ENCODE measurements at places on chromosomes 2 and 18. TPM values are rescaled to one million over a fixed set of nuclear protein-coding genes. Genes with fewer than 3 reads are reported as not detected.

DNA sequence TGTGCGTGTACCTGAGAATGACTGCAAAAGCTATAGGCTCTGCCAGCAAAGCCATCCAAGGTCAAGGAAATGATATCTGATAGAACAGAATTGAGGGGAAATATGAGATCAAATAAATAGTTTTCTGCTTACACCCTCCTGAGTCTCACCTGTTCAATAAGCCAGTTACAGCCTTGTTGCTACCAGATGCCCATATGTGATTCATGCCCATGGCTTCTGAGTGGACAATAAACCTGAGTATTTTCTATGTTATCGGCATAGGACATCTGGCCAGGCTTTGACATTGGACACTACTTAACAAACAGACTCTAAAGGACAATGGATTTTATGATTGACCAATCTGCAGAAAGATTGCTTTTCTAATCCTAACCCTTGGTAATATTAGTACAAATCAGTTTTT lies 297.9 kb downstream of the LRATD1 start:
- no peaks in the 10 kb centered on the region for H3K4me1 ChIP-seq
- DNase-seq = no peak
- no peak overlapping the region for H3K27ac ChIP-seq

DNA sequence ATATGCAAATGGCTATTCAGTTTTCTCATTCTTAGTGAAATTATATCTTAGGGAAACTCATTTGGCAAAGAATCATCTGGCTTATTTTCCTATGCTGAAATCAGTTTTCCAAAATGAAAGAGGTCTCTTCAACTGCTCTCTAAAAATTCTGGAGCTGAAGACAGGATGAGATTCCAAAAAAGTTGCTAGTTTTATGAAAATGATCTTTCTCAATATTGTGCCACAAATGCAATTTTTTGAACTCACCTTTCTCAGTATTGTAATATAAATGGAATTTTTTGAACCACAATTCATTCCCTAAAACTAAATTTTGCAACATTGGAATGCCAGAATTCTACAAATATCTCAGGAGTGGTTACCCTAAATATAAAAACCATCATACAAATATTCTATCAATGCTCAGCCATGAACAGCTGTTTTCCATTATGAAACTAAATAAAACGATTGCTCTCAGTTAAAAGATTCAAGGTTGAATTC lies 147.7 kb upstream of the PKDCC start:
- DNase-seq = no peak
- H3K27me3 ChIP-seq = no peaks in the 10 kb centered on the region
- H3K27ac ChIP-seq = no peak overlapping the region
- H3K4me1 ChIP-seq = no peaks in the 10 kb centered on the region

SALL3 gene
- total RNA-seq = not detected

GRCh38 chr2:69652206-69652605 lies 8.7 kb upstream of the AAK1 start:
- no peaks in the 10 kb centered on the region for H3K36me3 ChIP-seq
- no peak overlapping the region for H3K4me3 ChIP-seq
- H3K27me3 ChIP-seq = no peaks in the 10 kb centered on the region
- H3K27ac ChIP-seq = no peak overlapping the region
- DNase-seq = no peak

ABCB11 gene
- total RNA-seq = 0.06 TPM

- H3K36me3 ChIP-seq = no peaks in the 10 kb centered on the region
- no peak for DNase-seq
- no peak overlapping the region for H3K27ac ChIP-seq
- H3K27me3 ChIP-seq = no peaks in the 10 kb centered on the region
Observed at GRCh38 chr2:144801766-144802165, 281.8 kb upstream of the ZEB2 start.

DNA sequence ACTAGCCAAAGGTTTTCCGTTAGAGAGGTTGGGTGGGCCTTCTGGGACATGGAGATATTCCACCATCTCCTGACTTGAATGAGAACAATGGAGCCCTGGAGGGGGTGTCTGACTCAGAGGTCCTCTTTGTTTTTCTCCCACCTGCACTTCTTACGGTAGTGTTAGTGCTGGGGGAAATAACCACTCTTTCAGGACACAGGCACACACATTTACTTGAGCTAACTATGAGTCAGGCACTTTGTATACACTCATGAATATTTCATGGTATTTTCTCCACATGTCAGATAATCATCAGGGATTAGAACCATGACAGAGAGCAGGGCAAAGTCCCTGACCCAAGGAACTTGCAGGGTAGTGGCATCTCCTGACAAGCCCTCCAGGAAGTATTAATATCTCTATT lies 439.1 kb downstream of the TSN start:
- H3K4me1 ChIP-seq = no peaks in the 10 kb centered on the region
- H3K36me3 ChIP-seq = no peaks in the 10 kb centered on the region

- no peak overlapping the region for H3K4me3 ChIP-seq
- H3K27ac ChIP-seq = peak overlapping the region; percentile 89
- H3K27me3 ChIP-seq = no peaks in the 10 kb centered on the region
- H3K36me3 ChIP-seq = no peaks in the 10 kb centered on the region
- no peak for DNase-seq
Observed at GRCh38 chr2:102226612-102227391, 40.0 kb downstream of the IL1RL2 start.

SRD5A2 gene
- not detected for total RNA-seq

GRCh38 chr2:44142306-44142705 lies 26.4 kb upstream of the PPM1B start:
- H3K27ac ChIP-seq = no peak overlapping the region
- DNase-seq = no peak

DNA sequence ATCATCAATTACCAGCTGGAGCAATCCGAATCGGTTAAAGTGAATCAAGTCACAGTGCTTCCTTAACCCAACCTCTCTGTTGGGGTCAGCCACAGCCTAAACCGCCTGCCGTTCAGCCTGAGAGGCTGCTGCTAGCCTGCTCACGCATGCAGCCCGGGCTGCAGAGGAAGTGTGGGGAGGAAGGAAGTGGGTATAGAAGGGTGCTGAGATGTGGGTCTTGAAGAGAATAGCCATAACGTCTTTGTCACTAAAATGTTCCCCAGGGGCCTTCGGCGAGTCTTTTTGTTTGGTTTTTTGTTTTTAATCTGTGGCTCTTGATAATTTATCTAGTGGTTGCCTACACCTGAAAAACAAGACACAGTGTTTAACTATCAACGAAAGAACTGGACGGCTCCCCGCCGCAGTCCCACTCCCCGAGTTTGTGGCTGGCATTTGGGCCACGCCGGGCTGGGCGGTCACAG lies 496 bp upstream of the ITGA4 start:
- peaks cover 18% of the 10 kb centered on the region for H3K4me1 ChIP-seq
- H3K4me3 ChIP-seq = peak overlapping the region; percentile 60
- peak overlapping the region; percentile 85 for H3K27ac ChIP-seq
- peak; percentile 76 for DNase-seq
- H3K36me3 ChIP-seq = no peaks in the 10 kb centered on the region

CFAP53 gene
- total RNA-seq = not detected

- no peaks in the 10 kb centered on the region for H3K4me1 ChIP-seq
- no peaks in the 10 kb centered on the region for H3K27me3 ChIP-seq
- H3K36me3 ChIP-seq = no peaks in the 10 kb centered on the region
- DNase-seq = no peak
- no peak overlapping the region for H3K4me3 ChIP-seq
- H3K27ac ChIP-seq = no peak overlapping the region
Observed at GRCh38 chr18:22883179-22883578, 49.9 kb upstream of the RBBP8 start.

All from upper lobe of right lung (tissue), 1 donor.